Amygdala (tissue), 56 donors: ENCODE measurements at places on chromosomes 1 and 21.

GRCh38 chr21:43778469-43779335 lies 2.6 kb upstream of the CSTB start:
- DNase-seq: no peak

- no peak for DNase-seq
Observed at GRCh38 chr1:13749543-13750341, 49.8 kb downstream of the PRDM2 start.

DNA sequence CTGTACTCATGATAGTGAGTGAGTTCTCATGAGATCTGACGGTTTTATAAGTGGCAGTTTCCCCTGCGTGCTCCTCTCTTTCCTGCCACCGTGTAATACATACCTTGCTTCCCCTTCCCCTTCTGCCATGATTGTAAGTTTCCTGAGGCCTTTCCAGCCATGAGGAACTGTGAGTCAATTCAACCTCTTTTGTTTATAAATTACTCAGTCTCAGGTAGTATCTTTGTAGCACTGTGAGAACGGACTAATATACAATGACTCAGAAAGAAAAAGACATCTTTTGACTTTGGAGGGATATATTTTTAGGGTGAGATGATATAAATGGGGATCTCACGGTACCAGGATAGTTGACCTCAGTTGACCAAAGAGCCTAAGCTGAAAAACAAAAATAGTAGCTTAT lies 74.7 kb upstream of the BACH1 start:
- no peak for DNase-seq

- no peak for DNase-seq
Observed at GRCh38 chr1:2320006-2320405, 71.3 kb downstream of the MORN1 start.

- no peak for DNase-seq
Observed at GRCh38 chr1:81113688-81114087, 687.0 kb upstream of the ADGRL2 start.

GRCh38 chr1:54400329-54400728 lies 5.9 kb downstream of the SSBP3 start:
- no peak for DNase-seq
